ENCODE measurements at places on chromosomes 2 and 18.

DNA sequence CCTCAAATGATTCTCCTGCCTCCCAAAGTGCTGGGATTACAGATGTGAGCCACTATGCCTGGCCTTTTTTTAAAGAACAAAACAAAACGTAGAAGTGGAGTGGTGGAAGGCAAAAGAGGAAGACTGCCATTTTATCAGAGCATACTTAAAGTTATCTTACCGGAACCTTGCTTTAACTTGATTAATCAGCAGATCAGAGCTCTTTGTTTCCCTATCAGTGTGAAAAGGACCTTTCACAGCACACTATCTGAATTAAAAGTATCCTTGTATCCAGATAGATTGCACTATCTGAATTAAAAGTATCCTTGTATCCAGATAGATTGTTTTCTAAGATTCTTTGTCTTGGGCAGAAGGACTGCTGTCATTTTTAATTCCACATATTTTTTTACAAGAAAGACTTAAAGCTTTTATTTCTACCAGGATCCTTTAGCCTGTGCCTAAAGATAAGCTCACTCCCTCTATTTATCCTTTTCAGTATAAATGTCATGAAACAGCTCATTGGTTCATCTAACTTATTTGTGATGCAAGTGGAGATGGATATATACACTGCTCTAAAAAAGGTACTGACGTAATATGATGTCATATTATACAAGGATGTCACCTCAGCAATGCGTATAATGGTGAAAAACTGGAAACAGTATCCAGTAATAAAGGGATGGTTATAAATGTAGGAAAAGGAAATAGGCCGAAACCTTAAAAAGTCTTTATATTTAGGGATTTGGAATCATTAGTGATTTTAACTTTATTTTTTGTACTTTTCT is 17.8 kb downstream of the GMCL1 start:
- DNase-seq, result no peak

DNA sequence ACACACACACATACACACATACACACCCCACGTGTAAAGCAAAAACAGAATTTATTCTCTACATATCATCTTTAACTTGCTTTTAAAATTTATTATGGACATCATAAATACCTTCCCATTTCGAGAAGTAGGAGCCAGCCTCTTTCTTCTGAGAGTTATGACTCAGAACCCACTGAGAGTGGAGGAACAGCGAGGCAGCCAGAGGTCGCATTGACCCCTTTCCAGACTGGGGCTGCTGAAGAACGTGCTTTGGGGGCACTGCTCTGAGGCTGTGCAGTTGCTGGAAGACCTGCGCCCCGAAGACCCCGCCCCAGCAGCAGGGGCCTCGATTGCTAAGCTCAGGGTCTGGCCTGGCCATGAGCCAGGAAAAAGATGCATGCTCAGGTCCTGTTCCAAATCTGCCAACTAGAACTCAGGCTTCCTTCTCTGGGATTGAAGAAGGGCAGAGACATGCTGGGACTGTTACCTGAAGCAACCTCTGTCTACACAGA is 133.8 kb upstream of the TWIST2 start:
- no peak for DNase-seq

DNA sequence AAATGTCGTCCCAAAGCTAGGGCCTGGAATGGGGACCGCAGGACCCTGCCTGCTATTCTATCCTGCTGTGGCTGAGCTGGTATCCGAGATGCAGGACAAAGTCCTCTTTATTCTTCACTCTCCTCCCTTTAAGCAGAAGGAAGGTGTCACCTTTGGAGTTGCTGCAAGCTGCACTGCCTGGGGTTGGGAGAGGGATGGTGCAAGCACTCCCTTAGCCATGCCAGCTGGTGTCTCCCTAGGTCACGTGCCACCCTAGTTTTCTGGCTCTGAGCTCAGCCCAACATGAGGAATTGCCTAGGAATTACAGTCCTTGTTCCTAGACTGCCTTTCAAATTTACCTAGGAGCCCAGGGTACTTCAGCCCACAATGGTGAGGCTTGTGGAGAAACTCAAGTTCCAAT is 21.4 kb upstream of the FAM228A start:
- no peak for DNase-seq

DNA sequence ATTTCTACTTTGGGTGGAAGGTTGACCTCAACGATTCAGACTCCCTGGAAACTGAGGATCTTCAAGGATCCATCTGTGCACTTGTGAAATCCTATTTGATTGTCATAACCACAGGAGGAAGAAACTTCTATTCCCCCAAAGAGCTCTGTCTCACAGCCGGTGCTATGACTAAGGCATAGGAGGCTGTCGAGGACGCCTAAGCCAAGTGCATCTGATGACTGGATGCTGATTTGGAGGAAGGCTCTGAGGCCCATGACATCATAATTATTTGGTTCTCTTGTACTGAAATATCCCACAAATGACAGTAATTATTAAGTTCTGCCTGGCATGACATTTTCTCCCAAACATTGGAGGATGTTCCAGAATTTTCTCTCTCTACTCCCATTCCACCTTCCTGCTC is 13.8 kb upstream of the KCNF1 start:
- no peak for DNase-seq

DNA sequence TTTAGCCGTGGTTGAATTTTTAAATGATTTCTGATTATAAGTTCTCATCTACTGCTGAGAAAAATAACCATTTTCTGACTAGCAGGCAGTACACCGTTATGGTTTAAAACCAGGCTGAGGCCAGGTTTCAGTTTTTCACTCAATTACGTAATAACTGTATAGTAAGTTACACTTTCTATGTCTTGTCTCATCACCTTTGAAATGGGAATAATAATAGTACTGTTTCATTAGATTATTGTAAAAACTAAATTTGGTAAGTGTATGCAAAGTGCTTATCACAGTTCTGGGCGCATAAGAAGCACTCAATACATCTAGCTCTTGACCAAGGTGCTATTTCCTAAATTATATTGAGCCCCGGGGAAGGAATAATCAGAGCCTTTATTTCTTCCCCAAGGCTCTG is 76.8 kb downstream of the LIMS1 start:
- no peak for DNase-seq

DNA sequence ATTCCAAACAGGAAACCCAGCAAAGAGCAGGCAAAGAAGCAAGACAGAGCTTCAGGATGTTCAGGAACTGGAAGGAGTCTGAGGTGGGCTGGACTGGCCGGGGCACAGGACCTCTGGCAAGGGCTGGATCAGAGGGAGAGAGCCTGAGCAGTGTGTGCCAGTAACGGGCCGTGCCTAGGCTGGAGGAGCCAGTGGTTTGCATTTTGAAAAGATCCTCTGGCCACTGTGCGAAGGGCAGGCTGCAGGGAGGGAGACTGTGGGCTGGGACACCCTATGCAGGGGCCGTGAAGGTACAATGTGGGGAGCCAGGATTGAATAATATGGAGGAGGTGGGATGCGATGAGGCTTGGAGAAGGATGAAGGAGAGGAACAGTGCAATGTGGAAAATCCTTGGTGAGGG is 6.2 kb upstream of the SDC1 start:
- DNase-seq, result no peak

DNA sequence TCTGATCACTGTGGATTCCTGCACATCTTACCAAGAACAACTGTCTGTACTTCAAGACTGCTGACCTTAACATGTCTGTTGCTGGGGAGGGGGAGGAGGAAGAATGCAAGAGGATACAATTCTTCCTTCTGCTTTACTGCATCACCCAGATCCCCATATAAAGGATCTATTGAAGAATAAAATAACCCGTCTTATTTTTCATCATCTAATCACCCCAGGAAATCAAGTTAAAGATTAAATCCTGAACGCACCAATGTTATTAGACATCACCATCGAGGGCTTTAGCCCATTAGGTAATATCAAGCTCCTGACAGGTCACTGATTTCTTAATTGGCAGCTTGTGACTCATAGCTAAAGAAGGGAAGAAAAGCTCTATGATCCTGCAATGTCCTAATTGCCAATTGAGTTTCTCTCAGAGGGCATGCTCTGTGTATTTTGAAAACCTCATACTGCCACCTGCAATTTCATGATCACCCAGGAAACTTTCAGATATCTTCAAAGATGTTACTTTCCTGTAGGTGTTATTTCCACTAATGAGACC is 75.4 kb upstream of the KCNE4 start:
- no peak for DNase-seq

DNA sequence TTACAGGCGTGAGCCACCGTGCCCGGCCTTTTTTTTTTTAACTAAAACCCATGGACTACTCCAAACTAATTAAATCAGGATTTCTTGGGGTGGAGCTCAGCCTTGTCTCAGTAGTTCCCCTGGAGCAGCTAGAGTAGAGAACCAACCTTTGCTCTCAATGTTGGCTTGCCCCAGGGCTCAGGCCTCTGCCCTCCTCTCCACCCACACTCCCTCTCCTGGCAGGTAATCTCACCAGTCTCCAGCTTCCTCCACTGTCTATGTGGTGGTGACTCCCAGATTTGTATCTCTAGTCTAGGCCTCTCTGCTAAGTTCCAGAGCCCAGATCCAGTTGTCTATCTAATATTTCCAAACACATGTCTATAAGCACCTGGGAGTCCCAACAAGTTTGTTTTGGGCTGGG is 9.6 kb upstream of the MTA3 start:
- no peak for DNase-seq

DNA sequence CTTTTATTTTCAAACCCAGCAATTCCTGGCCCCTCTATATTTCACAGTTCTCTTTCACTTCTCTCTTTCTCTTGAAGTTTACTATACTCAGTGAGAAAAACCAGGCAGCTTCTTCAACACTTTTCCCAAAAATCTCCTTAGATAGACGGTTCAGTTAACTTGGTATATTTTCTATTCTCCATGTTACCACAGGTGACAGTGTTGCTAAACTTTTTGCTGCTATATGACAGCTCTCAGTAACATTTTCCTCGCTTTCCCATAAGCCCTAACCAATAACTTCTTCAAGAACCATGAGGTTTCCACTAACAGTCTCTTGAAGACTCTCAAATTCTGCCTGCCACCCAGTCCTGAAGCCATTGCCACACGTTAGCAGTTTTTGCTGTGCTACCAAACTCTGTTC is 45.8 kb downstream of the CYBRD1 start:
- no peak for DNase-seq

DNA sequence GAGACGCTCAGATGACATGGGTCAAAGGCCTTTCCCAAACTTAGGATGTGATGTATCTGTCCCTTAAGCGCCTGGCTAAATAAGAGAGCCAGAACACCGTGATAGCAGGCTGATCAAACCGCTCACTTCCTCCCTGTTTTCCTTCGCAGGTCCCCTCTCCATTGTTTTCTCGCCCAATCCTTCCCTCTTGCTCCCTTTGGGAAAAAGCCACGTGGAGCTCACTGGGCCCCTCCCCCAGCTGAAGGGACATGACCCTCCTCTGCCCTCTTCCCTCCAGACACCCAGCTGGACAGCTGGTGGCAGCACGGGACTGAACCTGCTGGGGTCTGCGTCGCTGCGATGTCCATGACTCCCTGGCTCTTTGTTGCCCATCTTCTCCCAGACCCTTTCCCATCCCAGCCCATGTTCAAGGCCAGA is 201.7 kb downstream of the TNS1 start:
- DNase-seq, result no peak

DNA sequence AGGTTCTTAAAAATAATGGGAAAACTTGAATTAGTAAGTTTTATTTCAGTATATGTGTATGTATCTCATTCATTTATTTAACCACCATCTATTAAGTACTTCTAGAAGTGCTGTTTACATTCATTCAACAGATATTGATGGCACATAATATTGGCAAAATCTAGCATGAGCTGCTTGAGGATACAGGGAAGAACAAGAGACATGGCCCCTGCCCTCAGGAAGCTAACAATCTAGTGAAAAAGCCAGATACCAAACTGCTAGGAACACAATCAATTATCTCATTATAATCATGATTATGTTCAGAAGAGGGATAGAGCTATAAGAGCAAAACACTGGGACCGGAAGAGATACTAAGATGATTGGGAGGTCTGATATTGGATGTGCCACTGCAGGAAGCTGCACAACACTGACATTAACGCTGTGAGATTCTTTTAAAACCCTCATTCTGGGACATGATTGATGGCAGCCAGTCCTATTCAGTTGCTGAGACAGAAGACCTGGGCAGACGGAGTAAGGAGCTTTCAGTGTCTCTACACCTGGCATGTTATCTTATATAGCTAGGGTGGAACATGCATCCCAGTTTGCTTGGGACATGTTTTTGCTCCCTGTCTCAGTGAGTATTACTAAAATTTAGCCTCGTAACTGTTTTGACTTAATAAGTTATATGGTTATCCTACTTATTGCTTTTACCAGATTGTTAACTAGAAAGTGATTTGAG is 314.1 kb downstream of the STK39 start:
- no peak for DNase-seq

DNA sequence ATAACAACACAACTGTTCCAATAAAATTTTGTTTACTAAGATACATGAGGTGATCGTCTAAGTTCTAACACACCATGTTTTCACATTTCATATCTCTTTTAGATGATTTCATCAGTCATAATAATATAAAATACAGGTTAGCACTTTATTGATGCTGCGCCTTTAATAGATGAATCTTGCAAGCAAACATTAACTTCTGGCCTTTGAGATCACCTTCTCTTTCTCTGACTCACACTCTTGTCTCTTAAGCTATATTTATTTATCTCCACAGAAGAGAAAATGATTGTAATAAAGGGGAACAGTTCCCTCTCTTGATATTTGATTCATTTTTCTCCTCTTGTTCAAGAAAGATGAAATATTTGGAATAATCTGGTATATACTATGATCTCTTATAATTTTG is 603.3 kb upstream of the POU3F3 start:
- no peak for DNase-seq

GRCh38 chr18:24657444-24657842 is 197.0 kb downstream of the HRH4 start:
- DNase-seq, result no peak

GRCh38 chr2:214830794-214831346 is 21.4 kb upstream of the BARD1 start:
- no peak for DNase-seq

DNA sequence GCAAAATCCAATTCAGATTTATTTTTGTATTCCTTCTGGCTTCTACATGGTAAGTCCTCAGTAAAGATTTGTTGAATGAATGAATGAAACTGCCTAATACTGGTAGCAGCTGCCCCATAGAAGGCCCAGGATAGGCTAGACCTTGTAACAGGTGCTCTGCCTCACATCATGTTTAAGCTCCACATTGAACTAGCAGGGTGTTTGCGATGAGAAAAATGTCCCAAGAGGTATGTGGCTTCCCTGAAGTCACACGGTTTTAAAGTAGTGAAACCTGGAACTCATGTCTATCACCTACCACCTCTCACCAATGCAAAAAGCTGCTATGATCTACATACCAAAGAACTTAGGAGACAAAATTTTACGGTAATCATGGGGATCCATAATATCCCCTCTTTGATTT is 765 bp upstream of the LHCGR start:
- no peak for DNase-seq

DNA sequence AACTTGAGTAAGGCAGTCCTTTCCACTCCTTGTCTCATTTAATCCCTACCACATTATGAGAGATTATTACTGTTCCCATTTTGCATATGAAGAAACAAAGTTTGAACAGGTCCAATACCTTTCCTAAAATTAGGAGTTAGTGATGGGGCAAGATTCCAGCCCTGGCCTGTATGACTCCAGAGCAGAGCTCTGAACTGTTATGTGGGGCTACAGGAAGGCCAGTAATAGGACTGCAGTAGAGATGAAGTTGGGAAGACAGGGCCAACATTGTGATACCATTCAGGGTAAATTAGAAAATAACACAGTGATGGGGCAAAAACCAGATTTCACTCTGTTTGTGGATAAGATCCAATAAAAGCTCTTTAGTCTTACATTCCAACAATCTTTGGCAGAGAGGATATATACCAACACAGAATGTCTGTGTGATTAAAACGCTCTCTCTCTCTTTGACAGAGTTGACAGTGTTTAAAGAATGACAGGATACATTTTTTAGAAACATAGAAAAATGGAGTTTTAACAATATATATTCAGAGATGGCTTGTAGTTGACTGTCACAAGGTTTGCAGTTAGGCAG is 22.7 kb downstream of the KATNAL2 start:
- DNase-seq, result no peak

- DNase-seq, result no peak
Measured at GRCh38 chr18:35117951-35118411, 76.8 kb downstream of the MAPRE2 start.

Measured in activated CD4-positive, alpha-beta T cell treated with anti-CD3 and anti-CD28 coated beads, Interleukin-2, amount 50 U/mL, for 4 hours (primary cell).